Activated T-cell treated with anti-CD3 and anti-CD28 coated beads for 4 hours (primary cell): ENCODE measurements at places on chromosomes 4 and X.

DNA sequence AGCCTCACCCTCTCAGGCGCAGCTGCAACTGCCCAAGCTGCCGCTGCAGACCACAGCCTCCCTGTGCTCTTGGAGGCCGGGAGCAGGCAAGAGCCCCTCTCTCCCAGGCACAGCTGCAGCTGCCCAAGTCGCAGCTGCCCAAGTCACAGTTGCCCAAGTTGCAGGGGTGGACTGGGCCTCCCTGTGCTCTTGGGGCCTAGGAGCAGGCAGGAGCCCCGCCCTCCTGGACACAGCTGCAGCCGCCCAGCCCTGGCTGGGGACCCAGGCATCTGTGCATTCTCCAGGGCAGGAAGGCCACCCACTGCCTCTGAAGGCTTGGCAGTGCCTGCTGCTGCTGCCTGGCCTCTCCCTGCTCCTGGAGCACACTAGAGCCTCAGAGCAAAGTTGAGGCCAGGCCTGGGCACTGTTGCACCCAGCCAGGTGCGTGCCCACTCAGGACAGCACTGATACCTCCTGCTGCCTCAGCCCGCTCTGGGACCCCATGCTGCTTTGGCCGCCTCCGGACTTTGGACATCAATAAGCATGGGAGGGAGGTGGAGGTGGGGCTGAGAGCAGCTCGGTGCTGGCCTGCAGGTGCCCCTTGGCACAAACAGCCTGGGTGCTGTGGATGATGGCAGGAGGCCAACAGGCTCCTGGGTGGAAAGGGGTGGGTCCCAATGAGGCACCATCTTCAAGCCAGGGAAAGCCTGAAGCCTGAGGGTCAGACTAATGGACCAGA, 247.5 kb downstream of the PDGFC start:
- DNase-seq: no peak

DNA sequence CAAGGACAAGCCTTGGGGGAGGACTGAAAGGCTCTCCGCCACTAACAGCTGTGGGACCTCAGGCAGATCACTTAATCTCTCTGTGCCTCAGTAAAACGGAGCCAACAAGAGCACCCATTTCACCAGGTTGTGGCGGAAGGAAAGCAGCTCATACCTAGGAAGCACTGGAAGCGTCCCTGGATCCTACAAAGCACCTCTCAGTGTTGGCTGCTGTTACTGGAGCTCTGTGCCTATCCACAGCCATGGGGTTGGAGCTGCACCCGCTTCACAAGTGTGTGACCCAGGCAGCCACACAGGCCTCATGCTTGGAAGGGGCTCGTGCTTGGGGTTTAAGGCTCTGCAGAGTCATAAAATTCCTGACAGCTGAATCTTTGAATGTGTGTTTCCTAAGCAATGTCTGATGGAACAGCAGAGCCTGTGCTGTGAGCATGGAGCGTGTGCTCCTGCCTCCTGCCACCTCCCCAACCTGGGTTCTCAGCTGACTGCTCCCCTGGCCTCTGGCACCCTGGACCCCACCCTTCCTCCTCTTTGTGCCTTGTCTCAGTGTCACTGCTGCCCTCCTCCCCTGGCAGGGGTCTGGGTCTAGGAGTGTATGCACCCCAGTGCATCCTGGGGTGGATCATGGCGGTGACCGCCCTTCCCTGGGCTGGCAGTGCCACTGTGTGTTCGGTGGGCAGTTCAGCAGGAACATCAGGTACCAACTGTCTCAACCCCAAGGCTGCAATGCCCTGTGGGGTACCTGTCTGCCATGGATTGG, 14.4 kb upstream of the MAN2B2 start:
- DNase-seq: no peak

- DNase-seq: no peak
Measured at GRCh38 chrX:46140272-46140671, 404.9 kb downstream of the ZNF674 start.

- DNase-seq: no peak
Measured at GRCh38 chrX:12225107-12225506, 86.8 kb downstream of the FRMPD4 start.

- DNase-seq: no peak
Measured at GRCh38 chr4:15202481-15202880, 200.2 kb downstream of the CPEB2 start.

DNA sequence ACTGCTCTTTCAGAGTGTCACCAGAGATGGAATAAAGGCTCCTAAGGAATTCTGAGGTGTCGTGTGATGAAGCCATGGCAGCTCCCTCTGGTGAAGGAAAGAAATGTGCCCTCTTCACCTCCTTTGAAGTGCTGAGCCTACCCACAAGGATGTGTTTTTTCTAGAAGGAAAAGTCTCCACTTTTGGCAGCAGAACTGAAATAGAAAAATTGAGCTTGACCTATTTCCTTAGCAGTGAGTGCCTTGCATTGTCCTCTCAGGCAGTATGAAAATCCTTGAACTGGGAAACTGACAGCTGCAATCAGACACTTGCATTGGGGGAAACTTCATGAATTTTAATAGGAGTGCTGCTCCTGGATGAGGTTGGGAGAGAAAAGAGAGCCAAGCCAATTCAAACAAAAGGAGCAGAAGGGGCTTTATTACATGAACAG, 95.2 kb downstream of the DCLK2 start:
- no peak for DNase-seq

DNA sequence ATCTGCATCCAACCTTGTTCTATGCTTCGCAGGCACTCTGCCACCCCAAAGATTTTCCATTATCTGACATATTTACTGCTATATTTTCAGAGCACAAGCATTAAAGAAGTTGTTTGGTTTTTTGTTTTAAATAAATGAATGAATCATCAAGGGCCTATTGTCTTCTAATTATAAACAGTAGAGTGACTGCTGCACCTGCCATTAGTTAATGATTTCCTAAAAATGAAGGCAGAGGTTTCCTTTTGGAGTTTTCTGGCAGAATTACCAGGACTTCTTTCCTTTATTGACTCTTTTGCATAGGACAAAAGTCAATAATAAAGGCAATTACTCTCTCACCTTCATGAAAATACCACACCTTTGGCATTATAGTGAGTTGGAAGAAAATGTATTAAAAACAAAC, 238.1 kb downstream of the INPP4B start:
- DNase-seq: no peak

DNA sequence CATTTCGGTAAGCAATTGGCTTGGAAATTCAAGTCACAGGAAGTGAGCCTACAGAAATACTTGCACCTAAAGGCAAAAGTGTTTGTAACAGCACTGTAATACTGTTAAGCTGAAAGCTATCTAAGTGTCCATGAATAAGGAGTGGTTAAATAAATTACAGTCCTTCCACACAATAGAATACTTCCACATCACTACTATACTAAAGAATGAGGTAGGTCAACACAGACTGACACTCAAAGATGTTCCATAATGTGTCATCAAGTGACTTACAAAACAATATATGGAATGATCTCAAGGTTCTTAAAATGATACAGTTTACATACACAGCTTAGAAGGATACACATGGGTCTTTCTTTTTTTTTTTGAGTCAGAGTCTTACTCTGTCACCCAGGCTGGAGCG, 27.0 kb downstream of the SLC10A6 start:
- DNase-seq: no peak

DNA sequence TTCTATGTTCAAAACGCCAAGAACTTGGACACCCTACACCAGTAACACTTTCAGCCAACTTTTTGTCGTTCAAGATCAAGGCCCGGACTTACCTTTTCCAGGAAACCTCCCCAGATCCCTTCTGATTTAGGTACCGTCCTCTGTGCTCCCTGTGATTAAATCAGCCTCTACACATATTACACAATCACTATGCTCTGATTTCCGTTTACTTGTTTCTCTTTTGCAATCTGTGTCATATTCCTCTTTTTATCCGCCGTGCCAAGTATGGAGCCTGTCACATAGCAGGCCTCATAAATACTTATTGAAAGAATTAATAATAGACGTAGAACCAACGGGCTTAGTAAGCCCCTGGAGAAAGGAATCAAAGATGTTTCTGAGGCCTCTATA, 722 bp upstream of the TMEM33 start:
- no peak for DNase-seq

GRCh38 chr4:173277340-173277739, 56.8 kb downstream of the HMGB2 start:
- no peak for DNase-seq

- no peak for DNase-seq
Measured at GRCh38 chr4:33176566-33176965, 2456.4 kb downstream of the PCDH7 start.
